ENCODE measurements at places on chromosomes 2 and 18.

- DNase-seq: no peak
Observed at GRCh38 chr18:79429785-79430281, 34.1 kb downstream of the NFATC1 start.

DNA sequence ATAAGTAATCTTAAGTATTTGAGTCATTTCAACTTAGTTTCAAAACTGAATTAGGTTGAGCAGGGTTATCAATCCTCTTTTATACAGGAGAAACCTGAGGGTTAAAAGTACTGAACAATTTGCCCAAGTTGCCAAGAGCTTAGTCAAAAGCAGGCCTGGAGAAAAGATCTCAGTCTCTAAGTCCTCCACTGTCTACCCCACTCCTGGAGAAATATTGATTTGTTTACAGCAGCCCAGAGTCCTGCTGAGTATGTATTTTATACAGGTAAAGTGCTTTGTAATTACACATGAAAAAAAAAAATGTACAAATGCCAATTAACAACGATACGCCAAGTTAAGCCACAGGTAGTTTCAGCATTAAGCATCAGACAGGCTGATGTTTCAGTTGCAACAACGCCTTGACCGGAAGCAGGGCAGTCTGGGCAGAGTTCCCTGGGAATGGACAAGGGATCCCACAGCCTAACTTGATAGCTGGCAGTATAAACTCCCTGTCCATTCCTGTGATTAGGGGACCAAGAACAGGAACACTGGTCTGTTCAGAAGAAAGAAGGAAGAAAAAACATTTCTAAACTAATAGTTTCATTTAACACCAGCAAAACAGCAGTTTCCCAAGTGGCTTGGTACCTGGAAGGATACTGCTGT is 132.9 kb downstream of the MYO5B start:
- DNase-seq: no peak

GRCh38 chr2:227466887-227467600 is 4.9 kb upstream of the AGFG1 start:
- DNase-seq: no peak

- DNase-seq: no peak
Observed at GRCh38 chr18:77524909-77525308, 275.3 kb downstream of the GALR1 start.

DNA sequence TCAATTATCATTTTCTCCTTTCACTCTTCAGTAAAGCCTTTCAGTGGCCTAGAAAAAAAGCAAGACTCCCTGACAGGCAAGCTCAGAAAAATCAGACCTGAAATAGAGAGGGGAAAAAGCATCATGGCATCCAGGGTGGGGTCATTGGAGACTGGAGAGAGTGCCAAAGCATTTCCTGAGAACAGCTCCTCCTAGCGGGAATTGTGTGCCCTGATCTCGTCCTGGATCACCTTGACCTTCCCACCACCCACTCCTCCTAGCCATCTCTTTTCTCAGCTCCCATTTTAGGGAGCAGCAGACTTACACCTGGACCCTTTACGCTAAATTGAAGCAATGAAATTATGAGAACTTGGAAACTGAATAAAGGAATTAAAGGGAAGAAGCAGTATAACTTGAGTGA is 176.6 kb downstream of the VWC2L start:
- DNase-seq: no peak

DNA sequence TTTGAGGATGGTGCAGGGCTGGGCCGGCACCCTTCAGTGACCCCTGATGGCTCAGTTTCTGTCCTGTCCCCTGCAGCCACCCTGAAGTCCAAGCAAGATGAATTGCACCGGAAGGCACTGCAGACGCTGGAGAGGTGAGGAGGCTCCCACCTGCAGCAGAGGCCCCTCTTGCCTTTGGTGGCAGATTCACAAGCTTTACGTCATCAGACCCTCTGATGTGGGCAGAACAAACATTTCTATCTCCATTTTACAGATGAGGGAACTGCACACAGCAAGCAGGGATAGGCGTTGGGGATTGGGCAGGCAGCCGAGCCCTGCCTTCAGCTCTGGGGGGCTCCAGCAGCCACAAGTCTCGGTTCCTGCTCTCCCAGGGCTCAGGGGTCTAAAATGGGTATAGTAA is 107.7 kb upstream of the MCFD2 start:
- no peak for DNase-seq

DNA sequence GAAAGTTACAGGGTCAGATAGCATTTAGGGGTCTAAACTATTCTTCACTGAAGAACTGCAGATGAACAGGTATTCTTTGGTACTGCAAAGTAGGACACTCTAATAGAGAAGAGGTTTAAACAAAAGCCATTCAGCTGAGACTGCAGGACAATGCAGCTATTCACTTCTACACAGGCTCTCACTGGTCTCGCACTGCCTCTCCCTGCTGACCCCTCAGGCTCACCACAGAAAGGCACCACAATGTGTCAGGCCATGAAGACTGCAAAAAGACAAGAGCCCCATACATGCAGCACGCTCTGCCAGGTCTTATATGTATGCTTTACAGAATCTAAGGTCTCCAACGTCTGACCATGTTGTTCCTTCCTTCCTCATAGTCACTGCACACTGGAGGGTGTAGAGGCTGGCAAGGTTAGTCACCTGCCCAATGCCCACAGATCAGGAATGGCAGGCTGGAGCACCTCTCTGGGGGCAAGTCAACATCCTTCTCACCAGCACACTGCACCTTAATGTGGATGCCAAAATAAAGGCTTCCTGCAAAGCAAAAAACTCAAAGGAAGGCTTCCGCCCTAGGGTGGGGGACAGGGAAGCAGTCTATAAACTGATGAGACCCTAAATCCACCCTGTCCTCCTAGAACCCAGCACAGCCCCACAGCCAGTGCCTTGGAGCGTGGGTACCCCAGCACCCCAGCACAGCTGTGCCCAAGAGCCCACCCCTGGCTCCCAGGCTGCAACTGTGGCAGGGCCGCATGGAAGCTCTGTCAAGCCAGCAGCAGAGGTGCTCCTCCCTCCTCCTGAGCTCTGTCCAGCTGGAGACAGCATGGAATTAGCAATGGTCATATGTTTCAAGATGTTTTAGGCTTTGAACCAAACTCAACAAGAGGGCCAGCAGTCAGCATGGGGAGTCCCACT is 10.7 kb upstream of the RNU4ATAC start:
- DNase-seq: no peak

GRCh38 chr2:203451011-203451410 is 84.1 kb downstream of the RAPH1 start:
- no peak for DNase-seq

DNA sequence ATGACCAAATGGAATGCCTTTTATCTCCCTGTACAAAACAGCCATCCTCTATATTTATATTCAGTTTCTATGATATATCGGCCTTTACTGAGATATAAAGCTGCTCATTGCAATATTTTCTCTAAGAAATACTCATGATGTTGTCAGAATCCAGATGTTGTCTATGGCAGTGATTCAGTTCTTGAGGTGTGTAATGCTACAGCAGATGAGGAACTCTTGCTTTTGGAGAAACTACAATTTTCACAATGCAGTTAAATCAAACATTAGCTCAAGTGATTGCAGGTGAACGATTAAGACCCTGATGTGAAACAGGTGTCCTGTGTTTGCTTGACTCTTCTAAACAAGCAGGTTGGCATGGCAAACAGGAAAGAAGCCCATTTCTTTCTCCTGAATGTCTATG is 256.2 kb upstream of the CDH20 start:
- no peak for DNase-seq

DNA sequence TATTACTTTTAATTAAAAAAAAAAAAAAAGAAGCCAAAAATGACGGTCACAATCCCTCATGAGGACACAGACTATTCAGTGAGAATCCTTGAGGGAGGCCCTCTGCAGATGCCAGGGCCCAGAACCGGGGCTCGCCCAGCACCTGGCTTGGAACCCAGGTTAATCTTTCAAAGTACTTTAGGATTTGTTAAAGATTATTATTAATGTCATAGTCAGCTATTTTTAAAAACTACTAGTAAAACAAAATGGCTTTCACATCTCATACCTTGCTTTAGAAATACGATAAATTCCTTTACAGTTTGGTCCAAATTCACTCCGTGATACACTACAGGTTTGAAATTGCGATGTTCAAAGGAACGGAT is 27.1 kb downstream of the C2orf76 start:
- no peak for DNase-seq

DNA sequence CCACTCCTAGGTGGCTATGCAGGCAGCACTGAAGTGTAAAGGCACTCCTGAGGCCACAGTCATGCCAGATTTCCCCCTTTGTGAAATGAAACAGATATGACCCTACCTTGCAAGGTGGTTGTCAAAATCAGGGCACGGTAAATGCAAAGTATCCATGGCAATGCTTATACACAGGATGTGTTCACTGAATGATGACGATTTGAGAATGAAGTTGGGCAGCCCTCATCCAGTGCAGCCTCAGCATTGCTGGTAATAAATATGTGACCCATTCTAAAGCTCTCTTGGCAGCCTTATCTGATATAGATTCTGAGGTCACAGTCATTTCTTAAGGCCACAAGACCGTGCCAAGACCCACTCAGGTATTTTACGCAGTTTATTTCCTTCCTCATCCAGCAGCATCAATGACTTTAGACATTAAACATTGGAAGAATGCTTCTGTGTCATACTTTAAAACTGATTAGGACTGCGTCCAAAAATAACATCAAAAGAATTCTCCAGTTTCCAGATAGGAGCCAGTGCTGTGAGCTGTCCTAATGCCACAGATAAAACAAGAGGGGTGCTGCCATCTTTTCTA is 125.5 kb upstream of the SERTAD2 start:
- DNase-seq: no peak

DNA sequence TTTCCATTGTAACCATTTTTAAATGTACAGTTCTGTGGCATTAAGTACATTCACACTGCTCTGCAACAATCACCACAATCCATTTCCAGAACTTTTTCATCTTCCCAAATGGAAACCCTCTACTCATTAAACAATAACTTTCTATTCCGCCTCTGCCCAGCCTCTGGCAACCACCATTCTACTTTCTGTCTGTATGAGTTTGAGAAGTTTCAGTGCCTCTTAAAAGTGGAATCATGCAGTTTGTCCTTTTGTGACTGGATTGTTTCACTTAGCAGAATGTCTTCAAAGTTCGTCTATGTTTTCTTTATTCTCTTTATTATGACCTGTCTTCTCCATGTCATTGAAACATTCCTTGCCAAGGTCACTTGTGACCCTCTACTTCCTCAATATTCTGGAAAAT is 22.0 kb upstream of the PELI1 start:
- no peak for DNase-seq

- no peak for DNase-seq
Observed at GRCh38 chr18:31557446-31557845, 34.2 kb upstream of the TTR start.

DNA sequence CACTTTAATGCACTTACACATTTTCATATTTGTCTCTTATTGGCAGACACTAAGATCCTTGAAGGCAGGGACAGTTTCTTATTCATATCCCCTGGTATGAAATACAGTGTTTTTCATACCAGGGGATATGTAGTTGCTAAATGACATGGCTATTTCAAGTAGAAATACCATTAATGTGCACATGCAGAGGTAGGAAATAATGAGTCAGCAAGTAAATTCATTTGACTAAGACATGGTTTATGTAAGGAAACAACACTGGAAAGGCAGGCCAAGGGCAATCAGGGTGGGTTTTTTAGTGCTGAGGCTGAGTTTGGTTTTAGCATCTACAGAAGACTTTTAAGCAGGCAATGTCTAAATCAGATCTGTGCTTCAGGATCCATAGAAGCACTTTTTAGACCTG is 155.9 kb downstream of the WDPCP start:
- DNase-seq: no peak

GRCh38 chr18:36817039-36817438 is 11.8 kb downstream of the TPGS2 start:
- no peak for DNase-seq

DNA sequence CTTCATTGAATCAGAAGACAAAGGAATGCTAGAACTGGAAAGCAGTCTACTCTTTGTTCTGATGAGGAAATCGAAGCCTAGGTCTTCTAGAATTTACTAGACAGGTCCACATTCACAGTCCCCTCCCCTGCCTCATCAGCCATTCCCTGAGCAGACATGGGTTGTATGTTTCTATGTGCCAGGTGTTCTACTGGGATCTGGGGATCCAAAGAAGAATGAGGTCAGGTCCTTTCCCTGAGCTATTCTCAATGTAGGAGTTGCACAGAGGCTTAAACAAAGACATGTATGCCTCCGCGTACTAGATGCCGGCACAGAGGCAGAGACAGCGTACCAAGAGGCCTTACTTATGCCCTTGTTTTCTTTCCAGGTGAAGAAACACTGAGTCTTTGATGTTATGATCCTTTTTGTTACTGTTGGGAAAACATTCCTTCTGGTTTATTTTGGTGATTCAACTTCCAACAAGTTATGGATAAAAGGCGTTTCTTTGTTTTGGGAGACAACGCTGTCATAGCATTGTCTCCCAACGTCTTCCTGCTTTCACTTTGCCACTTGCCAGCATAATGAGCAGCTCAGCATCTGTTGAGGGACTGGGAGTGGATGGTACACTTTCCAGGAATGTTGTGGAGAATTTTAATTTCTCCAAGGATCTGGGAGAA is 174.4 kb downstream of the ALPK2 start:
- DNase-seq: no peak

DNA sequence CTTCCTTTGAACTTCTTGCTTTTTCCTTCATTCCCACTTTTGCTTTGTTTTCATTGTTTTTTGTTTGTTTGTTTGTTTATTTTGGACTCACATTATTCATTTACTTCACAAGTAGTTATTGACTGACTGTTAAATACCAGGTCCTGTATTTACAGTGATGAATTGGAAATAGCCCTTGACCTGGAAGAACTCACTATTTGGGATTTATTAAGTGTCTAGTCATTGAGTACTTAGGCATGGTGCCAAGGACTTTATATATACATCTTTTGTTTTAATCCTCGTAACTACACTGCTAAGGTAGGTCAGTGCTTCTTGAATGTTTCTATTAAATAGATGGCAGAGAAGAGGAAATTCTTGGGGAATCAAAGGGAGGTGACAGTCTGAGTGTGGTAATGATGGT is 11.1 kb downstream of the SPOPL start:
- DNase-seq: no peak

DNA sequence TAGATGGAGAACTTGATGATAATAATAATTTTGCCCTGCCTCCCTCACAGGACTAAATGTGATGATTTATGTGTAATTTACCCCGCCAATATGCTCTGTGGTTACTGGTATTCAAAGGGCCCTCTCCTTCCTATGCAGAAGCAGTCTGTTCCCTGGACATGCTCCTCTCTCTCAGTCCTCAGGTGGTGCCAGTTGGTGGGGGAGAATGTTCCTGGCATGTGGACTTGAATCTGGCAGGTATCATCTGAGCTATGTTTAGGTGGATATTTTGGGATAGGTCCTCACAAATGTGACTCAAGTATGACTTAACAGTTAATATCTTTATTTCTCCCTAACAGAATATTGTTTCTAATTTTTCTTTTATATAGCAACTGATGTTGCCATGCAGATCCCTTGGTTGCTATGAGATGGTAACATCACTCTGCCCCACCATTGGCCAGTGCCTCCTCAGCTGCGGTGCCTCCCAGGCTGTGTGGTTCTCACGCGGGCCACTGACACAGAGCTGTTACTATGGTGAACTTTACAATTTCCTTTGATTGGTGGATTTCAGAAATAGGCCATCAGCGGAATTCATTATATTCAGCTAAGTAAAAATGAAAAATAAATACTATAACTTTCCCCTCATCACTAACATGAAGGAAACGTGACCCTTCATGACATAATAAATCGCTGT is 106.7 kb upstream of the PELI1 start:
- no peak for DNase-seq

GRCh38 chr18:75363446-75364225 is 63.9 kb downstream of the SMIM21 start:
- no peak for DNase-seq
